ENCODE measurements at places on chromosomes 11 and 22.

GRCh38 chr11:119794756-119795155 is 65.8 kb upstream of the NECTIN1 start:
- DNase-seq: no peak

DNA sequence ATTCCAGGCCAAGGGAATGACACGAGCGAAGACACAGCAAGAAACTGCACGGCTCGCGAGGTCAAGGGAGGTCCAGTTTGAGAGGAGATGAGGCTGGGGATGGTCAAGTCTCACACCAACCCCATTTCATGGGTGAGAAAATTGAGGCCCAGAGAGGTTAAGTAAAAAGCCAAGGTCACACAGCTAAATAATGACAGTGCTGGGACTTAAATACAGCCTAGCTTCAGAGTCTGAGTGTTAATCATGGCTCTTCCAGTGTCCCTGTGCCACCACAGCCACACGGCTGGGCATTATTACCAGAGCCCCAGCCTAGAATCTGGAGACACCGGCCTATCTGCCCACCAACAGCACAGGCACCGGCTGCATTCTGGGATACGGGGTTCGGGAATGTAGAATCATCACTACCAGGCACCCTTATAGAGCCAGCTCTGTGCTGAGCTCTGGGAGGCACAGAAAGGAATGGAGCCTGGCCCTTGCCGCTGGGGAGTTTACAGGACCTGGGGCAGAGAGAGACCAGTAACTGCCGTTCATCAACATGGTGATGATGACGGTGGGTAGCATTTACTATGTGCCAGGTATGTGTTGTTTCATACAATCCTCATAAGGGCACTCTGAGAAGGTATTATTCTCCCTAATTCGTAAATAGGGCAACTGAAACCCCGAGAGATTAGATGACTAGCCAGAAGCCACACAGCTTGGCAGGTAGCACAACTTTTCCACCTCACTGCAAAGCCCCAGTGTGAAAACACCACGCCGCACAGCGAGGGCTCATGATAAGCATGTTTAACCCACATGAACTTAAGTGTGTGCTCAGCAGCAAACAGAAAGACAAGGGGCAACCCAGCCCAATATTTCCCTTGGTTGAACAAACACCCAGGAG is 51.8 kb downstream of the CD6 start:
- DNase-seq: no peak

GRCh38 chr22:27089264-27089663 is 431.9 kb downstream of the MIAT start:
- DNase-seq: no peak

DNA sequence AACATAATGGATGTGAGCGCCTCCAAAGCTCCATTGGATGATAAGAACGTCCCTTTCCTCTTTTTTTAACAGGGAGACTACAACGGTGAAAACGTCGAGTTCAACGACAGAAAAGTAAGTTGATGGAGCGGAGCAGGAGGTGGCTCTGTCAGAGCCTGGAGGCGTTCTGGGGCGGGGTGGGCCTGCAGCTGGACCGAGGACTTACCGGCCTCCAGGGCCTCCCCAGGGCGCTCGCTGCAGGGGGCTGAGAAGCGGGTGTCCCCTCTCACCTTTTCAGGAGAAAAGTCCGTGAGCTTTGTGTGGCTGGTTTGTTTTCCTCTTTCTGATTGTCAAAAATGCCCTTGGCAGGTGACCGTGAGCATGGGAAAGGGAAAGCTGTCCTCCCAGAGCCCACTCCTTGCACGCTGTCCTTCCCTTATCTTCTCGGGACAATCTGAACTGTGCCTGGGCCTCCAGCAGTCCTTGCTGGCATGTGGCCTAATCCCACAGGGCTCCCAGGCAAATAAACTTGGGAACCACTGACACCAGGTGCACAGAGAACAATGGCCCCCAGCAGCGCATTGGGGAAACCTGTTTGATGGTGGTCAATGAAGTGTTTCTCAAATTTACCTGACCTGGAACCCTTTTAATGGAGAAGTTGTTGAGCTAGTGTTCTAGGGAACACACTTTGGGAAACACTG is 38.4 kb downstream of the ANO1 start:
- DNase-seq: no peak

GRCh38 chr11:65429068-65429681 is 6.6 kb downstream of the NEAT1 start:
- no peak for DNase-seq

- DNase-seq: no peak
Observed at GRCh38 chr22:26245001-26245400, 75.7 kb downstream of the SEZ6L start.

DNA sequence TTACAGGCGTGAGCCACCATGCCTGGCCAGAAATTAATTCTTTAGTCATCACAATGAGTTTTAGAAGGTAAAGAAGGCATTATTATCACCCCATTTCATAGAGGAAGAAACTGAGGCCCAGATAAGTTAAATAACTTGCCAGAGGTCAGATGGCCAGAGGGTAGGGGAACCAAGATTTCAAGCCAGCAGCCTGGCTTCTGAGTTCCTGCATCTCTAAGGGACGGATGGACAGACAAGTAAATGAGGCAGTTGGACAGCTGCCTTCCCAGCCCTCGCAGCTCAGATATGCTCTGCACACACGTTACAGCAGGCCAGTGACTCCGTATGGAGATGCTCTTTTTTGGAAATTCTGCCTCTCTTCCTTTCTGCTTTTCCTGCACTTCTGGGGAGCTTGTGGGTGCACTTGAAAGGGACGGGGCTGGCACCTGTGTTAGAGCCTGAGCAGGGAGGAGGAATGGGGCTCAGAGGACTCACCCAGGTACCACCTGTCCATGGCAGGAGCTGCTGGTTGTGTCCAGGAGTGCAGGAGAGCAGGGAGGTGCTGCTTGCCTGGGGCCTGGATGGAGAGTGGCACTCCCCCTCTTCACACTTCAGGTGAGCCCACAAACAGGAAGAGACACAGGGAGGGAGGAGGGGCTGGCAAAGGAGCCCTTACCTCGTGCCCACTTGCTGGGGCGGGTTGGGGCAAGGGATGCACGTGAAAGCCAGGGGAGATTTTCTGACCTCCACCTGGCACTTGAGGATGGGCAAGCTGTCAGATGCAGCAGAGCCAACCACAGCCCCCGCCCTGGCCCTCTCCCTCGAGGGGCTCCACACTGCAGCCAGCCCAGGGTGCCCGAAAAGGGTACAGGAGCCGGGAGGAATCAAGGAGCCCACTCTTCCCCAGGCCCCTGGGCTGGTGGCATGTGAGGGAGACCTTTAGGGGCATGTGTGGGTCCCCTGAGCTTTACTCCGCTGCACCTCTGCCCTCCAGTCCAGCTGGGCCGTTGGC is 3.3 kb upstream of the FXYD2 start:
- no peak for DNase-seq

Data from NCI-H1048 (cell line).